Stimulated activated CD4-positive, alpha-beta T cell treated with anti-CD3 and anti-CD28 coated beads, Interleukin-4, amount 100 ng/mL, for 24 hours (primary cell): ENCODE measurements at places on chromosomes 11 and 22.

DNA sequence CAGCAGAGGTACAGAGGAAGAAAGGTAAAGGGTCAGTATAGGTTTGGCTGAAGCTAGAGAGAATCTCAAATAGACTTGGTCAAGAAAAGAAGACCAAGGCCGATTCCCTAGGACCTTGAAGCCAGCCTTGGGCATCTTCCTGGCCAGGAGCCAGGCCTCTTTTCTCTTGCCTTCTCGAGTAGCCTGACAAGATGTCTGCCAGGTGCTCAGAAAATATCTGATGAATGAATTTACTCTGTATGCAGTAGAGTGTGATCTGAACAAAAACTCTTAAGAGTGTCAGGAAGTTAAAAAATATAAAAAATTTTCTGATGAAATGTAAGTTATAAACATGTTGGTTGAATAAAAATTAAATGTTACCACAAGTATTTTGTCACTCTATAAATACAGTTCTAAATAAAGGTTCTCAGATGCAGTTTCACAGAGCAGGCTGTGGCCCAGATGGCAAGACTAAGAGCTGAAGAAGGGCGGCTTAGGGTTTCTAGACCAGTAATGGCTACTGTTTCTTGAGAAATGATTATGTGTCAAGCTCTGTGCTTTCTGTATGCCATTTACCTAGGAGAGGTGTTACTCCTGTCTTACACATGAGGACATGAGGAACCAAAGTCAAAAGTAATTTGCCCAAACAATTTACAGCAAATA, 98.1 kb downstream of the ATXN10 start:
- DNase-seq: no peak

DNA sequence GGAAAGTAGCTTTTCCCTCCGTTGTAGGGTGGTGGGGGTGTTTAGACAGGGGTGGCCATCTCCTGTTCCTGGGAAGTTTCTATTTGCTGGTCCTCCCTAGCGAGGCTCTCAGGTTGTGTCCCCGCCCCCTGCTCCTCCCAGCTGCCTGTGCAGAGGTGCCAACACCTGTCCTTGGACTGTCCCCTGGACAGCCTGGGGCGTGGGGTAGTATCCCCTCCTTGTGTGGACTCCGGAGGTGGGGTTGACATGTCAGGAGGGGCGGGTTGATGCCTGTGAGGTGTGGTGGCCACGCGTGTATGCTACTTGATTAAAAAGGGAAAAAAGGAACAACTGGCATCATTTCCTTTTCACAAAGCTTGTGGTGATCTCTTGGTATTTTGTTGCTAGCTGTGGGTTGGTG, 14.3 kb upstream of the RANBP1 start:
- no peak for DNase-seq

GRCh38 chr11:13278609-13279486, 1.3 kb downstream of the BMAL1 start:
- no peak for DNase-seq

GRCh38 chr11:16434036-16434435, 77.7 kb upstream of the SOX6 start:
- no peak for DNase-seq

DNA sequence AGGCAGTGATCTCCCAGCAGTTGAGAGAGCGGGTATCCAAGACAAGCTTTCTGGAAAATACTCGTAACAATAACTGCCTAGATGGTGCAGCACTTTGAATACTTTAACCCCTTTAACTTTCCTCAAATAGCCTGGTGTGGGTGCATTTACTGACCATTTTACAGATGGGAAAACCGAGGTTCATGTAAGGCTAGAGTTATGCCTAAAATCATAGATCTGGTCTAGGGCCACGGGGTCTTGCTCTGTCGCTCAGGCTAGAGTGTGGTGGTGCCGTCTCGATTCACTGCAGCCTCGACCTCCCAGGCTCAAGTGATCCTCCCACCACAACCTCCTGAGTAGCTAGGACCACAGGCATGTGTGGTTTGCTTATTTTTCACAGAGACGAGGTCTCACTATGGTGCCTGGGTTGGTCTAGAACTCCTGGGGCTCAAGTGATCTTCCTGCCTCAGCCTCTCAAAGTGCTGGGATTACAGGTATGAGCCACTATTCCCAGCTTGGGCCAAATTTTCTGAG, 269.2 kb upstream of the SYN3 start:
- no peak for DNase-seq

DNA sequence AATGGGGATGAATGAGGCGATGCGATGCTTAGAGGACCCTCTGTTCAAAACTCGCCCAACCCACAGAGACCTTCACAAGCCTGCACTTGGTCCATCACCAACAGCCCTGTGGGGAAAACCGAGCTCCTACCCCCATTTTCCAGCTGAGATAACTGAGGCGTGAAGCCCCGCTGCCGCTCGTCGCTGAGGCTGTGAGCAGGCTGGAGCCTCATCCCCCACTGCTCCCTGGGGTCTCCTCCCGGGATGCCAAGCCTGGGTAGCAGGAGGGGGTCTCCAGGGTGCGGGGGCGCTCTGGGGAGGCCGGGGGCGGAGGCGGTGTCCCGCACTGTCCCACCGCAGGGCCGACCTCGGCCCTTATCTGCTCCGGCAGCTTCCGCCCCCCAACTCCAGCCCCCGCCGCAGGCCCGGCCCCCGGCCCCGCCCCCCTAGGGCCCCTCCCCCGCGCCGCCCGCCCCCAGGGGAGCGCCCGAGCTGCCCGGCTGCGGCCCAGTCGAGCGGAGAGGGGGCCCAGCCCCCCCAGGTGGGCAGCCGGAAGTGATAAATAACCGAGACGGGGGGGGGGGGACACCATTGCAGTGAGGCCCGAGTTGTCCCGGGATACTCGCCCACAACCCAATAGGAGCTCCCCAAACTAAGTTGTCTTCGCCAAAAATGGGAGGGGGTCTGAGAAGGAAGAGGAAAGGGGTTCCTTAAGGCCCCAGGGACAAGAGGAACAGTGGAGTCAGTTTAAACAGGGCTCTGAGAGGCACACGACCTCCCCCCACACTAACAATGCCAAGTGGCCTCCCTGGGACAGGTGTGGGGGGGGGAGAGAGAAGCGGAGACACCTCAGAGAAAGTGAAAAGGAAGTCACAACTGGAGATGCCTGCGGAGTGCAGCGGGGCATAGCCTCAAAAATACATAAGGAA, 8.3 kb upstream of the SLC39A13 start:
- no peak for DNase-seq

- no peak for DNase-seq
Measured at GRCh38 chr11:117633186-117633754, 163.7 kb downstream of the DSCAML1 start.

- DNase-seq: no peak
Measured at GRCh38 chr11:108967571-108967970, 302.7 kb downstream of the DDX10 start.

DNA sequence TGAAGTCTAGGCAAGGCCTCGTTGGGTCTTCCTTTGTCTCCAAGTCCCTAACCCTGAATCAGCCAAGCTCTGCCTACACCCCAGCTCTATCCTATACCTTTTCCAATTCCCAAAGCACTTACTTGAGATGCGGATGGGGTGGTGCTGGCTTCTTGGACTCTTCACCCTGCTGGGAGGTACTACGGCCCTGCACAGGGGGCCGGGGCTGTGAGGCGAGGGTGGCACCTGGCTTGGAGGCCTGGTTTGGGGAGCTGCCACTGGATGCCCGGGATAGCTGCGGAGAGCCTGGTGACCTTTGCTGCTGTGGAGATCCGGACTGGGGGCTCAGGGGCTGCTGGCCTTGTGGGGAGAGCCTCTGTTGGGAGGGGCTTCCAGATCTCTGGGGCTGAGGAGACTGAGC, 43.3 kb downstream of the FBXO7 start:
- DNase-seq: no peak

- no peak for DNase-seq
Measured at GRCh38 chr11:20598492-20598891, 916 bp upstream of the SLC6A5 start.

DNA sequence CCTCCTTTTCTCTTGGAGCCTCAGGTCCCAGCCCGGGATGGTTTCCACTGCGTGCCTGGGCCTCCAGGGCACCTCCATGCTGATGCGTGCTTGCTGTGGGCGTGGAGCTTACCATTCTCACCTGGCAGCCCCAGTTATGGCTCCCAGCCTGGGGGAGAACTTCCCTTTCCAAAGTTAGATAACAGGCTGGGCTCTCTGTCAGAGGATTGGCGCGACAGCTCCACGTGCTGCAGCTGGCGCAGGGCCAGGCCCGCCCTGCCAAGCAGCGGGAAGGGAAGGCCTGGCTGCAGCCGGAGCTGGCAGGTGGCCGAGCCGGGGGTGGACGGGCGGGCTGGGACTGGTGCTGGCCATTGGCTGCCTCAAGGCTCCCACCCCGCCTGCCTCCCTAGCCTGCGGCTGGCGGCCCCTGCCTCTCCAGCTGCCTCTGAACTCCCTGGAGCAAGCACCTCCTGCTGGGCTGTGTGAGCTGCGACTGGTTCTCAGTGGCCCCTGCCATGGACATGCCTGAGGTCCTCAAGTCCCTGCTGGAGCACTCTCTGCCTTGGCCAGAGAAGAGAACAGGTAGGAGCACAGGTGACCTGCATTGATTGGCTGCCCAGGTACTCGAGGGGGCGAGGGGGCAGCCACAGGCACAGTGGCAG, 14.6 kb upstream of the TEF start:
- DNase-seq: no peak

DNA sequence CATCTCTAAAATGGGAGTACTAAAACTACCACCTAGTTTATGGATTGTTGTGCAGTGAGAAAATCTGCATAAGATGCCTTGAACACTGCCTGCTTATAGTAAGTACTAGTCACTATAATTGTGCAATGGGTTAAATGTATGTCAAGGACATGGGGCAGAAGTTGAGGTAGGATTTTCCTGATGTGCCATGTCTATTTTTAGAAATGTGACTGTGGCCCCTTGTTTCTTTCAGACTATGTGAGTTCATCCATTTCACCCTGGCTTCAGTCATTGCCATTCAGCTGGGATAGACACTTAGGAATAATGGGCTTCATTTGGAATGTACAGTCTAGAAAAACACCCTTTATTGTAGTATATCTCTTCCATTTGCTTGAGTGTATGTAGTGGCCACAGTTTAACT, 51.4 kb downstream of the BDNF start:
- no peak for DNase-seq

DNA sequence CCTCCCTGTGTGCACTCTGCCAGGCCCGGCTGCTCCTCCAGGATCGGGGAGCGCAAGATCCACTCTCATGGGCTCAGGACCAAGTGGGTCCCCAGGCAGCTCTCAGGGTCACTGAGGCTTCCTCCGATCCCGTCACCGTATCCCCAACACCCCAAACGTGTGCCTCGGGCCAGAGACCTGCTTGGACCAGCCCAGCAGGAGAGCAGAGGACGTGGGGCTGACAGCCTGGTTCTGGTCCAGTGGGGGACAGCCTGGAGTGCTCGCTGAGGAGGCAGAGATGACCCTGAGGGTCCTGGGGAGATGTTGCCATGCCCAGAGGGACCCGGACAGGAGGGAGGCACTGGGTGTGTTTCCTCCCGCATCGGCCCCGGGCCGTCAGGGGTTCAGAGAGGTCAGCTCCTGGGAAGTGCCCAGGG, 1402.6 kb downstream of the BRD1 start:
- DNase-seq: no peak

DNA sequence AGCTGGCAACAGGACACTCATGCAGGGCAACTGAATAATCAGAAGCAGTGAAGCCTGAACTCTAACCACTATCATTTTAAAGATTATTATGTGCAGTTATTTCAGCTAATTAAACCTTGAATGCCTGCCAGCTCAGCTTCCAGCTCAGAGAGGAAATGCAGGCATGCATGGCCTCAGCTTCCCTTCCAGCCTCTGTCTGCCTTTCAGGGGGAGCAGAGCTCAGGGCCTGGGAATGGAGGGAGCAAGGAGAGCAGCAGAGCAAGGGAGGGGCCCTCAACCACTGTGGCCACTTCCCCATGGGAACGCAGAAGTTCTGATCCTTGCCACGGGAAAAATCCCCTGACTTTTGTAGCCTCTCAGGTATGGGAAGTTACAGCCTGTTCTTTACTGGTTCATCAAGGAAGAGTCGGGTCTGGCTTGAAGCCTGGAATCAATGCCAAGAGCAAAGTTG, 32.5 kb upstream of the APLNR start:
- DNase-seq: no peak

GRCh38 chr11:118064956-118065355, 11.9 kb upstream of the TMPRSS4 start:
- no peak for DNase-seq

DNA sequence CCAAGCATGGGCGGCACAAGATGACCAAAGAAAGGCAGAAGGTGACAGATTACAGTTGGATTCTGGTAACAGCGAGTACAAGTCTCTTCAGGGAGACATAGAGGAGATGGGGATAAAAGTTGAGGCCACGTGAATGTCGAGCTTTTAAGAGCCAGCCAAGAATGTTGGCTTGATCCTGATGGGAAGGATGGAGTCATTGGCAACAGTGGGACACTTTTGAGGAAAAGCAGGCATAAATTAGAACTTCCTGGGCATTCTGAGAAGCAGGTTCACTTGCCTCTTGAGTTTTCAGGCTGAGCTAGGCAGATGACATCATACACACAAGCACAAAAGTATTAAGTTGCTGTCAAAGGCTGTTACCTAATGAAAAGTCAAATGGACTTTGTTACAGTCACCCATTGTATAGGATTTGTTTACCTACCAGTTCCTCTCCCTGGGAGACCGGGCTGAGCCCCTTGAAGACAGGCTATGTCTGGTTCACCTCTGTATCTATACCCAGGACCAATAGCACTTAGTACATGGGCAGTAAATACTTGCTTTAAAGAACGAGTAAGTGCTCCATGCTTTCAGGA, 41.1 kb downstream of the TNRC6B start:
- DNase-seq: no peak

GRCh38 chr11:104529906-104530305, 366.0 kb upstream of the PDGFD start:
- no peak for DNase-seq

- no peak for DNase-seq
Measured at GRCh38 chr11:123523539-123523938, 93.5 kb downstream of the GRAMD1B start.
